ENCODE measurements at places on chromosomes 6 and 20.

DNA sequence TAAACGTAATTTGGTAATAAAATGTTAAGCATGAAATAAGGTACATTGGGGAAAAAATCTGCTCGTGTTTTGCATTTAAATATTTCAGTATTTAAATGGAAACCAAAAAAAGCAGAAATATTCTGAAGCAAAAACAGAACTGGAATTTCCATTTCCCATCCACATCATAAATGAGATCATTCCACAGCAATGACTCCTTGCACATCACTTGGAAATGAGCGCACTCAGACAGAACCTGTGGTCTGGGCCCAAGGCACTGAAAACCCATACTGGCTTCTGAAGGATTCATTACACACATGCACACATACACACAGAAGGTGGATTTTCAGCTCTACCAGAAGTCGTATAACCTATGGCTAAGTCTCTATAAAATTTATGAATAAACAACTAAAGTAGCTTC lies 174.8 kb downstream of the IBTK start:
- DNase-seq: no peak

GRCh38 chr20:22794200-22794599 lies 209.8 kb upstream of the FOXA2 start:
- no peak for DNase-seq

DNA sequence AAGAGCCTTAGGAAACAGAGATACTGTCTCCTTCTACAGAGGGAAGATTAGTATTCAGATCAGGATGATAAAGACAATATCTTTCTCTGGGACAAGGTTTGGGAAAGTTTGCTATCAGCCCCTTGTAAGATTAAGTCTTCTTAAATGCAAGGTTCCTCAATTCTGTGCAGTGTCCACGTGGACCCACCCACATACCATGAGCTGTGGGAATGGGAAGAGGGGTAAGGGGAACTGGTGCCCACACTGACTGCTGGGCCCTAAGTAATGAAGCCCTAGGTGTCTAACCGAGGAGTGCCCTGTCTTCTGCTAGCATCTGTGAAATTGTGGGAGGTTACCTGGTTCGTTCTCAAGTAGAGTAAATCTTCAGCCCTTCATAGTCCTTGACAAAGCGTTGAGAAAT lies 5.8 kb upstream of the SSTR4 start:
- DNase-seq: no peak

GRCh38 chr20:38799203-38799602 lies 6.3 kb upstream of the PPP1R16B start:
- no peak for DNase-seq

DNA sequence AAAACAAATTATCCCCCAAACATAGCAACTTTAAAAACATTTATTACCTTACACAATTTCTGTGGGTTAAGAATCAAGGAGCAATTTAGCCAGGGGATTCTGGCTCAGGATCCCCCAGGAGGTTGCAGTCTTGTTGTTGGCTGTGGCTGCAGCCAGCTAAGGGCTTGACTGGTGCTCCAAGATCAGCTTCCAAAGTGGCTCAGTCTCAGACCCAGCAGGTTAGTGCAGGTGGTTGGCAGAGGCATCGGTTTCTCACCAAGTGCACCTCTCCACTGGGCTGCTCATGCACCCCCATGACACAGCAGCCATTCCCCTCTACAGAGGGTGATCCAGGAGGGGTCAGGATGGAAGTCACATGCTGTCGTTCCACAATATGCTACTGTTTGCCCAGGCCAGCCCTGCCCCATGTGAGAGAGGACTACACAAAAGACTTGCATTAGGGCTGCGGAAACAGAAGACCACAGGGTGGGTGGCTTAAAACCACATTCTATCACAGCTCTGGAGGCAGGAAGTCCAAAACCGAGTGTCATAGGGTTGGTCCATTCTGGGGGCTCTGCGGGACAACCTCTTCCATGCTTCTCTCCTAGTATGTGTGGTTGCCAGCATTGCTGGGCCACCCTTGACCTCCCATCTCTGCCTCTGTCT lies 125.8 kb downstream of the C6orf118 start:
- no peak for DNase-seq

DNA sequence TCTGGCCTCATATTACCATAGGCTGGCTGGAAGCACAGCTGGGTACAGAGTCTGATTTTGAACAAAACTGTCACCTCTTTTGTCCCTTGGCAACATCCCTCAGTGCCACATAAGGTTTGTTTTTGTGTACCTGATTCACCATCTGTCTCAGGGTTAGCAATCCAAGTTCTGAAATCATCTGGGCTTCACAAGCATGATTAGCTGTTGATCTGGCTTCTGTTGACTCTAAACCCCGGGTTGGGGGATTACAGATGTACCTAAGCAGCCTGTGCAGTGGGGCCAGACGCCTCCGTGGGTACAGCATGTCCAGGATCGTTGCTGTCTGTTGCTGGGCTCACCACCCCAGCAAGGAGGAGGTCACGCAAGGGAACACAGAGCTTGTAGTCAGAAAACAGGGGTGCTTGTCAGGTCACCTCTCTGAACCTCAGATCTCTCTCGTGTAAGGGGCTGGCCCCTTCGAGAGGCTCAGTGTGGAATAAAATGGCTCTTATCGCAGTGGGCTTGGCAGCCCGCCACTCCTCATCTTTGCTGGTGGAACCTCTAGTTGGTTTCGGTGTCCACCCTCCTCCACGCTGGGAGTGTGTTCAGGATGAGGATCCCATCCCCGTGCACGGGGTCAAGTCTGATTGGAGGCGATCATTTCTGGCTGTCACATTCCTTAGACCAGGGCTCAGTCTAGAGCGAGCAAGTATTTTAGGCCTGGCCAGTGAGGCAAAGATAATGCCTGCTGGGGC lies 39.2 kb upstream of the ZNF831 start:
- DNase-seq: no peak

GRCh38 chr6:168154263-168154917 lies 75.4 kb upstream of the FRMD1 start:
- DNase-seq: no peak

GRCh38 chr6:45477790-45478189 lies 100.1 kb upstream of the SUPT3H start:
- no peak for DNase-seq

- no peak for DNase-seq
Observed at GRCh38 chr6:4997862-4998261, 6.0 kb downstream of the RPP40 start.

DNA sequence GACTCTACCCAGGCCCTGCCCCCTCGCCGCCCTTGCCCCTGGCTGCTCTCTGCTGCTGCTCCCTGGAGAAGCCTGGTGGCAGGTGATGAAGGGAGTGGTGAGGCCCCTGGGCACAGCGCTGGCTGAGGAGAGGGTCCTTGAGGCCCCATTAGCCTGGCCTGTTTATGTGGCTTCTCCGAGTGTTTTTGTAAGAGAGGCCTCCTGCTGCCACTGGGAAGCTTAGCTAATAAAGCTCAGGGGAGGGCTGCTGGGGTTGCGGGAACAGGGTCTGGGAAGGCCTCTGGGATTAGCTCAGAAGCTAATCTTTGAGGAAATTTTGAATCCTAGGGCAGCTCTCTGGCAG lies 15.5 kb downstream of the EBF4 start:
- DNase-seq: no peak

DNA sequence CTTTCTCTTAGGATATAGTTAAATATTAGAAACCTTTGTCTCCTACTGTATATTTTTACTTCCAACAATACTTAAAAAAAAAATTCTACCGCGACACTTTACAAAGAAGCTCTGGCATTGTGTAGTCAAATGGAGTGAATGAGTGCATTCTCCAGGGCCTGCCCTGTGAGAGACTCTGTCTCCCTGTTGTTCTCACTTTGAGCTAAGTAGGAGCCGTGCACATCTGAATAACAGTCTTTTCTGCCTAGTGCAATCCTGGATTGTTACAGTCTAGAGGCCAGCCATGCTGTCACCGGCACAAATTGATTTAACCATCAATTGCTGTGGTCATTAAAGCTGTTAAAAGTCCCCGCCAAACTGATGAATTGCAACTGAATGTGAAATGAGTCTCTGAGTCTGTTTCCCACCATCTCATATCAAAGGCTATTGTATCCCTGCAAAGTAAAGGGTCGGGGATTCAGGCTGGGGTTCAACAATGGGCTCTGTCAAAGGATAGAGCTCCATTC lies 156.0 kb downstream of the RFPL4B start:
- no peak for DNase-seq

DNA sequence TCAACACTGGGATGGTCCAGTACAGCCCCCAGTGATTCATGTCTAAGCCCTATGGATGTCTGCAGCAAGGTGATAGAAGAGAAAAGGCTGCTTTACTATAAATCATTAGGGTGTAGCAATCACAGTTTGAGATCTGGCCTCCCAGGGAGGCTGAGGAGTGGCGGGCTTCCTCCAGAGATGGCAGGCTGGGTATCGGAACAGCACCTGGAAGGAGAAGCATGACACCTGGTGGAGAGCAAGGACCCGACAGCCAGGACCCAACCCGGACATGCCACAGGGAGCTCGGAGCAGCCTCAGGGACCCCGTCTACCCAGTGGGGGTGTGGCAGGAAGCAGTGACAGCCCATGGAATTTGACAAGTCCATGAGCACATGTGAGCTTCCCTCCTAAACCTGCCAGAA lies 114.8 kb upstream of the CD93 start:
- no peak for DNase-seq

GRCh38 chr6:143844006-143844405 lies 868 bp downstream of the LTV1 start:
- DNase-seq: no peak

DNA sequence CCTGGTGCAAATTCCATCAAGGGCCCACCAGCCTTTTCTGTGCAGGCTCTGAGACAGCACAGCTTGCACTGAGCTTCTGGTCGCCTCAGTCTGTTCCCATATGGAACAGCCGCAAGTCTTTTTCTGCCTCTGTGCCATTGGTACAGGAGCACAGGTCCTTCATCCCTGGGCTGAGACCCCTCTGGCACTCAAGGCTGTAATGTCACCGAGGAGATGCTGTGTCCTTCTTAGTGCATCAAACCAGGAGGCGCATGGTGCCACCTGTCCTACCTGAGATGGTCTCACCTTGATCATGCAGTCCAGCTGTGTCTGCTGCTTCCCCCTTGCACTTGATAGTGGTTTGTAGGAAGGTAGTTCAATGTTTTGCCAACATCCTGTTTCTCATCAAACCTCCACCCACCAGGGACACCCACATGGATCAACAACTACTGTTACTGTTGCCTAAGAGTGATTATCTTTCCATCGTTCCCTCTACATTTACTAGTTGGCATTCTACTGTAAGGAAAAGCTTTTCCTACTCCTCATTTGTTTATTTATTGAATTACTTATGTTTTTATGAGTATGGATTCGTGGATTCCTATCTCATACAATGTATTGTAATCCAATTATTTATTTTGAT lies 29.0 kb downstream of the FAM50B start:
- no peak for DNase-seq

DNA sequence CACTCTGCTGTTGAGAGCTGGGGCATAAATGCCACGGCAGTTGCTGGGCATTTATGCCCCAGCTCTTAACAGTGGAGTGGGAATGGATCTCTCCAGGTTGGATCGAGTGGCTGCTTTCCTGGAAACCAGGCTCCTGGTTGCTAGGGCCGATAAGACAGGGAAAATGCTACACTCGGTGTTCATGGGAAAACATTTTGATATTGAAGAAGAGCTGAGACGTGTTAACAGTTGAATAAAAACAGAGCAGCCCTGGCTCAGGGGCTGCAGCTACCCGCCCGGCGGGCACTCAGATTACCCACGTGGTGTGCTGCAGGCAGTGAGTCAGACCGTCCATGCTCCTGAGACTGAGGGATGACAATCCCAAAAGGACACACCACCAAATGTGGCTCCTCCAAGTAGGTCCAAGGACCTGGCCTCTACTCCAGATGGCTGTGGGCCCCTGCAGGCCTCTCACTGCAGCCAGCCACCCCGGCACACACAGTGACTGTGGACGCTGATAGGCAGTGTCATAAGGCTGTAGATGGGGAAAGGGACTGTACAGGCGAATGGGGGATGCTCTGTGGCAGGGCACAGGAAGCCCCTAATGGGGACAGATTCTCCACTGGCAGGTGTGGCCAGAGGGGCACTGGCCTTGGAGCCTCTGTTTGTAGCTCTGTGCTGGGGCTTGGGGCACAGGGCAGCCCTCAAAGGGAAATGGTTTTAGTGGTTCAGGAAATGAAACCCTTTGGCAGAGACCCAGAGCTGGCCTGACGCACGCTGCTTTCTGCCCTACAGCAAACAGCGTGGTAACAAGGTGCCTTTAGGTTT lies 237.8 kb downstream of the LY86 start:
- no peak for DNase-seq

DNA sequence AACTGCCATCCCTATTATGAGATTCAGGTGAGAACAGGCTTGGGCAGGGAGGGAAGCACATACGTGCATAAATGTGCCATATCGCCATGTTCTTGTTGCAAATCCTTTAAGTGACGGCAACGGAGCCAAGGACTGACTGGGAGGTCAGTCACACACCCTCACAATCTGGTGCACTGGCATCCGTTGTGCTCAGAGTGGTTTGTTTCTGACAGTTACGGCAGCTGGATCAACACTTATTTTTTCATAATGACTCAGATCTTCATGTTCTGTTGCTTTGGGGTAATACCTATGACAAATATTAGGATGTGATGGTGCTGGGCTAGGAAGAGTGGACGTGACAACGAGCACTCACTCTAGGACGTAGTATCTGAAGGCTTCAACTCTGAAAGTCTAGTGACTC lies 56.2 kb upstream of the PREP start:
- no peak for DNase-seq

GRCh38 chr6:150588888-150589499 lies 10.7 kb upstream of the PLEKHG1 start:
- DNase-seq: no peak

- no peak for DNase-seq
Observed at GRCh38 chr20:7994809-7995208, 24.8 kb downstream of the TMX4 start.

DNA sequence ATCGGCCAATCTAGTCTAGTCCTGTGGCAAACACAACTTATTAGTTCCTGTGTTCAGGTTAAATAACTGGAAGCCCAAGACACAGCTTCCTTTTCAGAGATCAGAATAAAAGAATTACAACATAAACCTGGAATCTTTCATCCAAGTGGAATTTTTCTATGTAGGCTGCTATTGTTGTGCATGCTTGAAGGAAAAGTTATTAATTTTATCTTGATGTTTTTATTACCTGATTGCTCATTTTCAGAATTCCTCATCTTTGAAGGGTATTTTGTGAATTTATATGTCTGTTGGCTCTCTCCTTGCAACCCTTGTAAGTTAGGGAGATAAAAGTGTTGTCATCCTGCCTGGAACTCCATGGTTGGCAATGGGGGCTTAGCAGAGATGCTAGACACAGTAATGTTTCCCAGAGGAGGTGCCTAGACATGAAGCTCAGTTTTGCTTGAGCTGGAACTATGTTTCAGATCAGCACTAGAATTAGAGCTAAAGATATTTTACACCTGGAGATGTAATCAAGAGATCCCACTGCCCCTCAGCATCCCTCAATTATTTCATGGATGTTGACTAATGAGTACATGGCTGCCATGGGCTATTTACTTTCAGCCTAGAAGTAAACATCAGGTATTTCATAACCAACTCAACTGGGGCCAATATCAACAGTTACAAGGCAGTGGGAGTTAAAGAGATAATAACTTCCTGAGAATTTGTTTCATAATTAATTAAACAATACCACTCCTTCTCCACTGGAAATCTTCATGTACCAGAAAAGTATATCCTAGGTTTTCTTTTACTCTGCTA lies 367.0 kb upstream of the MARCKS start:
- no peak for DNase-seq
